ENCODE measurements at places on chromosomes 1 and 21.

GRCh38 chr1:168320800-168321450, 40.2 kb downstream of the TBX19 start:
- peak; percentile 60 for DNase-seq

GRCh38 chr1:206685769-206686477, 1.2 kb downstream of the MAPKAPK2 start:
- DNase-seq: no peak

- no peak for DNase-seq
Observed at GRCh38 chr1:7508052-7508933, 262.8 kb upstream of the VAMP3 start.

DNA sequence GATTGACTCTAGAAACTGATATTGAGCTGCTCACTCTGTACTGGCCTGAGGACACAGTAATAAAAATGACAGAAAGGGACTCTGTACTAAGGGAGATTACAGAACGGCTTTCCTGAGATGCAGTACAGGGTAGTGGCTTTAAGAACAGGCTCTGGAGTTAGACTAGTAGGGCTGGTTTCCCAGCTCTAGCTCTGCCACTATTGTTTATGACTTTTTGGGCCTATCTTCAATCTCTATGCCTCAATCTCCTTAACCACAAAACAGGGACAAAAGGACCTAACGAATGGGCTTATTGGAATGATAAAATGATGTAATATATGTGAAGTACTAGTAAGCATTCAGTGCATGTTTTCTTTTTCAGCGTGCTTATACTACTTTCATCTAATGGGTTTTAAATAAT, 1.4 kb downstream of the DEPDC1 start:
- DNase-seq: no peak

DNA sequence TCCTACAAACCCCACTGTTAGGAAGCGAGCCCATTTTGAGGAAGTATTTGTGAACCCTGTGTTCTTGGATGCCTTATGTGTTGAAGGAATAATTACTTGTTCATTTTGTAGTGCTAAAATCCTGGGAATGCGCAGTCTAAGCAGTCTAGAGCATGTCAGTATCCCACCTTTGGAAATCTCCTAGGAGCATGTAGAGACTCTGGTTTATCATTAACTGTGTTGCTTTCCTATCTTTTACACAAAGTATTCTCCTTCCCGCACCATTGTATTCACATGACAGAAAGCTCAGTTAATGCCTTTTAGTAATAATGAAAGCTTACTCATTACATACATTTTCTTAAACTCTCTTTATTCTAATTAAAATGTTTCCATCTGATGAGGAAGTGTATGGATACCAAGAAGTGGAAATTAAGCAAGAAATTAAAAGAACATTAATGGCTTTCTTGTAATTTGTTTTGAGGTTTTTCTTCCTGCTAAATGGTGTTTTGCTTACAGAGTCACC, 99.4 kb downstream of the CAMTA1 start:
- no peak for DNase-seq

- DNase-seq: no peak
Observed at GRCh38 chr1:159953536-159954515, at the start of gene SLAMF9. Gene SLAMF9 (minus strand): TSS chr1:159954237. CDS start chr1:159954137, 100 bp downstream.

DNA sequence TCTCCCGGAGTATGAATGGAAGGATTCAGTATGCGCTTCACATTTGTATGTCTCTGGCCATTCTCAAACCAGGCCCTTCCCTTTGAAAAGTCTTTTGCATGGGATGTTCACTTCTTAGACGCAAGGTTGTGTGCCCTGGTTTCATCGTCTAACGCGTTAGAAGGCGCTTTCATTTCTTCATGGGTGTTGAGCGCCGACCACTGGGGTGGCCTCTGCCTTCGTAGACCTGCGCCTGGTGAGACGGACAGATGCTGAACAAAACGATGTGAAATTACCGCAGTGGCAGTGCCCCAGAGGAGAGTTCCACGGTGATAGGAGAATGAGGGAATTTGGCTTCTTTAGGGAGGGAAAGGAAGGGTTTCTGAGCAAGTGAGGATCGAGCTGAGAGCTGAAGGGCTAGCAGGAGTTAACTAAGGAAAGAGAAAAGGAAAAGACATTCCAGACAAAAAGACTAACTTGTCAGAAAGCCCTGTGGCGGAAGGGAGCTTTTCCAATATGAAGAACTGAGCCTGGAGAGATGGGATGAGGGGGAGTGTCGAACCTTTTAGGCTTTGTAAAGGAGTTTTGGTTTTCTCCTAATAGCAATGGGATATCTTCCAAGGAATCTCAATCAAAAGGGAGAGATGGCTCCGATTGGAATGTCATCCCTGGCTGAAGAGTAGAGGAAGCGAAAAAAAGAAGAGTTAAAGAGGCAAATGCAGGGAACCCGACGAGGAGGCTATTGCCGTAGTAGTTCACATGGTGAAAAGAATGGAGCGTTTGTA, 951 bp downstream of the GGPS1 start:
- DNase-seq: no peak

DNA sequence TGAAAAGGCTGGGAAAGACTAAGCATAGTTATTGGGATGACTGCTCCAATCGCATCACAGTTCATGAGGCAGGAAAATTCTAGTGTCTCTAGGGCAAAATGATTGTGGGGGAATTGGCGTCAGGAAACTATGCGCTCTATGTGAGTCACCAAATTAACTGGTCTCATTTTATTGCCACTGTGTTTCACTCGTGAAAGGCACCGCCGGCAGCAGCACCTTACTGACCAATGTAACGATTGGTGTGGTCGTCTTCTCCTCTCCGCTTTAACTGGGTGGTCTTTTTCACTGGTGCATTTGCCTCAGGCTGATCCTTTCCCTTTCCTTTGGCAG, 83.5 kb downstream of the SPAG17 start:
- no peak for DNase-seq

- peak; percentile 92 for DNase-seq
Observed at GRCh38 chr1:168470901-168471431, 72.8 kb downstream of the XCL2 start.

DNA sequence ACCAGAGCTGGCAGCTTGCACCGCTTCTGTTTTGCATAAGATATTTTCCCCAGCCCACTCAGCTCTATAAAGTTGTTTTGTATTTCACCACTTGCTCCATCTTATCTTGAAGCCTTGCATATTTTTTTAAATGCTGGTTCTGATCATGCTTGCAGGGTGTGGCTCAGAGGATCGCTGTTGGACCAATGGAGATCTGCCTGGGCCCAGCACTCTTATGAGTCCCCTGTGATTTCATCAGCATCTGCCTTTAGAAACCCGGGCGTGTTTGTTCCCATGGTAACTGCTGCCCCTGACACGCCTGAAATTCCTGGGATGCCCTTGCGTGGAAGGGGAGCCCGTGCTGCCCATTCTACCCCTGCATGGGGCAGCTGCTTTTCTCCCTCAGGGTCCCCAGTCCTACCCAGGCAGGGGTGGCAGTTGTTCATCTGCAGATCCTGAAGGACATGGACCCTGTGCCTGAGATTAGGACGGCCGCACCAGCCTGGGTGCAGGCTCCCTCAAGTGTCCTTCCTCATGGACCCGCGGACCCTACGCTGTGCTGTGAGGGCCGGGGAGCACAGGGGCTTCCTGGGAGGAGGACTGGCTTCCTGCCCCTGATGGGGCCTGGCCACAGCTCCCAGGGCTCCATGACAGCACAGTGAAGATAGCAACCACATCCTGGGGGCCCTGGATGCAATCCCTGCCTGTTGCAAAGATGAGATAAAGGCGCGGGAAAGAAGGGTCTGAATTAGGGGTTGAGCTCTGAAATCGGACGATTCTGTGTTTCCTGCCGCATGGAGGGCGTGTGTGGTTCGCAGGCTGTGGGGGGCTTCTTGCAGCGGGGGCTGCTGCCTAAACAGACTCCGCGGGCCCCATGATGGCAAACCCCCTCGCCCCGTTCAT, 226.5 kb downstream of the SDCCAG8 start:
- DNase-seq: no peak

DNA sequence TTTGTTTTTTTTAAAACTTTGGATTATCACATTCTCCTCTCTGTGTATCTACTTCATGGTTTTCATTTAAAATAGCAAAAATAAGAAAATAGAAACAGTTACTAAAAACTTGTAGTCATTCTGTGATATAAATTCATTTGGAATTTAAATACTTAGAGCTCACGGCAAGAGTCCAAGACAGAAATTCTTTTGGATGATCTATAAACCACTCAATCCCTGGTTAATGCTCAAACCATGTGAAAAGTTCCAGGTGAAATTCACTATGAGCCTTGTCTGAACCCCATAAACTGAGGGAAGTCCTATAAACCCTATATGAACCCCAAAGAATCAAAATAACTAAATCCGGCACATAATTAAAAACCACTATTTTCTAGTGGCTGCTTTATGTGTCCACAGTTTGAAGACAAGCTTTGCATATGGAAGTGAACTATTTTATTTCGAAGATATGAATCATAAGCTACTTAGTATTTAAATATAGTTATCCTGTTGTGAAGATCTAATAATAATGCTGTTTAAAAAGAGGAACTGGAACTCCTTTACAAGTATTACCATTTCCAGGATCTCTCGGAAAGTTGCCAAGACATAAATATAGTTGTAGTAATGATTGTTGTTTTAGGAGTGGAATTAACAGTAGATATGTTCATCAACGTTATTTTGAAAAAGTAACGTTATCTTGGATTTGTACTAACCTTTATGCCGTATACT, 163.5 kb downstream of the NFIA start:
- DNase-seq: no peak

GRCh38 chr21:15204970-15205286, 140.1 kb upstream of the NRIP1 start:
- DNase-seq: no peak

DNA sequence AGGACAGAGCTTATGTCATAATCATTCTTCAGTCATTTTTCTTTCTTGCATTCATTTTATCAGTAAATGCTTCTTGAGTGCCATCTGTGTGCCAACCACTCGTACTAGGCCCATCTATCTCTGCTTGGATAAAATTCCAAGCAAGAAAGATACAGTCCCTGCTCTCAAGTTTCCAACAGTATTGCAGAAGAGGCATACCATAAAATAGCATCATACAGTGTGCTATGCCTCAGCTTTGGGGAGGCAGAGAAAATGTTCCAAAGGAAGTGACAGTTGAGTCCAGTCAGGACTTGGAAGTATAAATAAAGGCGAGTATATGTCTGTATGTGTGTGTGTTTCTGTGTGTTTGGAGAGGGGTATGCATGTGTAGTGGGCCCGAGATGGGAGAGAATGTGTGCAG, 113.4 kb upstream of the HOOK1 start:
- no peak for DNase-seq

DNA sequence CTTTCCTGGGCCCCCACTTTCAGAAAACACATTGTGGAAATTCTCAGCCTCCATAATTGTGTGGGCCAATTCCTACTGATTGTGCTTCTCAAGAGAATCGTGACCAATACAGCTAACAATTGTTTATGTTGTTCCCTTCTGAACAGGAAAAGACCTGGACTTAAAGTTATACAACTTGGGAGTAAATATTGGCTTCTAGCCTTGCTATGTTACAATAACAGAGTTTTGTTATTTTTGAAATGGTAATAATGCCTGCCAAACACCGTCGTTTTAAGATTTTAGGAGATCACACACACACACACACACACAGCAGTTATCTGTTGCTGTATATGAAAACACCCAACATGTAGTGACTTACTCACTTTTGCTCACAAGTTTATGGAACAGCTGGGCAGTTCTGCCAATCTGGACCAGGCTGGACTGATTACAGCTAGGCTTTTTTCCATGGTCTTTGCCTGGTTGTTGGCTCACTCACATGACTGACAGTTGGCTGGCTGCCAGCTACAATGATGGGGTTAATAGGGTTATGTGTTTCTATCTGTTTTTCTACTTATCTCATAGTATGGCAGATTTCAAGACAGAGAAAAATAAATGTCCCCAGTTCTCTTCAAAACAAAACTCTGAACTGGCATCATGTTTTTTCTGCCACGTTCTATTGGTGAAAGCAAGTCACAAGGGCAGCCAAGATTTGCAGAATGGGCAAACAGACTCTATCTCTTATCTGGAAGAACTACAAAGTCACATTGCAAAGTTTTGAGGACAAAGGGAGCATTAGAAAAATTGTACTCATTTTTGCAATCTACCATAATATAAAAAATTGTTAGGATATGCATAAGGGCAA, 447.5 kb downstream of the NEGR1 start:
- no peak for DNase-seq

GRCh38 chr1:48674641-48675040, 102.0 kb downstream of the BEND5 start:
- DNase-seq: peak; percentile 17

DNA sequence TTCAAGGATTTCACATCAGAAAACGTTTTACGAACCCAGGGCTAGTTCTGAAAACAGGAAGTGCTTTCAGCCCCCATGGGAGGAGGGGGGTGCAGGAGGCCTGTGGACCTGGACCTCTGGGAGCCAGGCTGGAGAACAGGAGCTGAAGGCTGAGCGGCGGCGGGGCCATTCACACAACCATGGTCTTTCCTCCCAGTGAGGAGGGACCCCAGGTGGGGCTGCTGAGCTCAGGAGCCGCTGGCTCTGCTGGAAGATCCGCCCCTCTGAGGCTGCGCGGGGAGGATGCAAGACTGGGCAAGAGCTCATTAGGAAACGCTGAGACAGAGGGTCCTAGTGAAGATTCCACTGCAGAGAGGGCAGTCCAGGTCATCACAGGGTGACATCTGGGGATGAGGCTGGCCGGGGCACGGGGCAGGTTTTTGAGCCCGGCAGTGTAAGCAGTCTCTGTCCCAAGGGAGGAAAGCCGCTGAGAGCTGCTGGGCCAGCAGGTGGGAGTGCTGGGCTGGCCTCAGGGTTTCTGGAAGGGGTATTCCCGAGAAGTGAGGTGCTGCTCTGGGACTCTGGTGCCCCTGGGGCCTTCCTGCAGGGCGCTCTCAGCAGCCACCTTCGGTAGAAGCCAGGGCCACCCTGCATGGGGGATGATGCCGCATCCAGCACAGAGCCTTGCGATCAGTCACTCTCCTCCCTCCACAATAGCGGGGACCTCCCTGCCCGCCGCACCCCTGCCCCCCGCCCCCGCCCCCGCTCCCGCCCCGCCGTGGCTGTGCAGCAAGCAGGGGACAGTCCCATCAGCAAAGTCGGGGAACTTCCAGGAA, 7.5 kb downstream of the MX2 start:
- DNase-seq: no peak

DNA sequence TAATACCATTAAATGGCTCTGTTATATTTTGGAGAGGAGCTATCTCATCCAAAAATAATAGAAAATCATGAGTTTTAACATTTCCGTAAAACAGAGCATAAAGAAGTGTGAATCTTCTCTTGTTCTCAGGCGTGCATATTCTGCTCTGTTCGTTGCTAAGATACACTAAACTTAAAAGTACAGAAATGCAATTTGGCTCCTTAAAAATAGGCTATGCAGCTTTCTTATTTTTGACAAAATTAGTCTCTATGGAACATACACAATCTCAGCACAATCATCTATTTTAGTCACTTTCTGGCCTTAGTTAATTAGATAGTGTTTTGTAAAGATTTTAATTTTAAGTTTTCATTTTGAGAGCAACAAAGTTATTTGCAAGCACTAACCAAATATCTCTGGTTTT, 79.0 kb upstream of the USP25 start:
- no peak for DNase-seq
